ENCODE measurements at places on chromosomes 16 and 17.

- DNase-seq, result no peak
Measured at GRCh38 chr16:51834794-51835193, 683.7 kb upstream of the SALL1 start.

- DNase-seq, result no peak
Measured at GRCh38 chr17:77025781-77026180, 115.0 kb upstream of the SEC14L1 start.

- DNase-seq, result no peak
Measured at GRCh38 chr16:27695161-27695560, 145.2 kb downstream of the KATNIP start.

- DNase-seq, result no peak
Measured at GRCh38 chr16:30110661-30111060, 2.7 kb downstream of the GDPD3 start.

DNA sequence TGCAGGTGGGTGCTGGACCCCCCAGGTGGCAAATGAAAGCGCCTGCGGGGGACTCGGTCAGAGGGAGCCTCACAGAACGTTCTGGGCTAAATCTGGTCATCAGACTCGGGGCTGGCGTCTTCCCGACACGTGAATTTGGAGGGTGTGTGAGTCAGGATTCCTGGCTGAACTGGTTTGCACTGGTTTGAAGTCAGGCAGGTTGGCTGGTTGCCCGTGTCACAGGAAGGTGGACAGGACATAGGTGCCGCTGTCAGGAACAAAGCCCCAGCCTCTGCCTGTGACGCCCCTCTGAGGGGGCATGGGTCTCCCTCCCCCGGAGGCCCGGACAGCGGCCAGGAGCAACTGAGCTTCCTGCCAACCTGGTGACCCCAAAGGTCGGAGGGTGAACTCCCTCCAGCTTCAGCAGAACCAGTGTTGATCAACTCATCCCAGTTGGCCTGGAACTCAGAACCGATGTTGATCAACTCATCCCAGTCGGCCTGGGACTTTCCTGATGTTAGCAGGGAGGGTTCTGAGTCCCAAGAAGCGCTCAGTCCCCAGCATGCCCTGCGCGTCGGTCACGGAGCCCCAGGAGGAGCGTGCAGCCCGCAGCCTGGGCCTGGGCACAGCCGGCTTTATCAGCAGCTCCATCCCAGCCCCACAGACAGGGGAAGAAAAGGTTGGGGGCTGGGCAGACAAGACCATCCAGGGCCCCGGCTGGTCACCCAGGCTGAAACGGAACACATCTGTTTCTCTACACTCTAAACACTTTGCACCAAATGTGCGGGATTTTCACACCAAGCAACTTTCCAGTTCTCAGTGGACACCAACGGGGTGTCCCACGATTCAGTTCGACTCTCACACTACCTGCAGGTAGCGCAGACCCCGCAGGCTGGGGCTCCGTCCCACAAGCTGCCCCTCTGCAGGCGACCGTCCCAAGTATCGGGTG, 14.4 kb upstream of the METRNL start:
- no peak for DNase-seq

- no peak for DNase-seq
Measured at GRCh38 chr17:28524476-28525424, 18.6 kb downstream of the FOXN1 start.

DNA sequence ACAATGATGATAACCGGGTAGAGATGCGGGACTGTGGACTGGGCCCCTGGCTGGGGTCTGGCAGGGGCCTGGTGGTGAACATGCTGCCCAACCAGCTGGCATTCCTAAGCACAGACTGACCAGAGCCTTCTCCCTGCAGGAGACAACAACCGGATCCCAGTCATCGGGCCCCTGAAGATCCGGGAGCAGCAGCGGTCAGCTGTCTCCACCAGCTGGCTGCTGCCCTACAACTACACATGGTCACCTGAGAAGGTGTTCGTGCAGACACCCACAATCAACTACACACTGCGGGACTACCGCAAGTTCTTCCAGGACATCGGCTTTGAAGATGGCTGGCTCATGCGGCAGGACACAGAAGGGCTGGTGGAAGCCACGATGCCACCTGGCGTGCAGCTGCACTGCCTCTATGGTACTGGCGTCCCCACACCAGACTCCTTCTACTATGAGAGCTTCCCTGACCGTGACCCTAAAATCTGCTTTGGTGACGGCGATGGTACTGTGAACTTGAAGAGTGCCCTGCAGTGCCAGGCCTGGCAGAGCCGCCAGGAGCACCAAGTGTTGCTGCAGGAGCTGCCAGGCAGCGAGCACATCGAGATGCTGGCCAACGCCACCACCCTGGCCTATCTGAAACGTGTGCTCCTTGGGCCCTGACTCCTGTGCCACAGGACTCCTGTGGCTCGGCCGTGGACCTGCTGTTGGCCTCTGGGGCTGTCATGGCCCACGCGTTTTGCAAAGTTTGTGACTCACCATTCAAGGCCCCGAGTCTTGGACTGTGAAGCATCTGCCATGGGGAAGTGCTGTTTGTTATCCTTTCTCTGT, 5.1 kb upstream of the SLC7A6 start:
- no peak for DNase-seq

GRCh38 chr17:62094175-62094574, 29.1 kb upstream of the MED13 start:
- no peak for DNase-seq

- no peak for DNase-seq
Measured at GRCh38 chr16:88809068-88809675, 2.6 kb downstream of the APRT start.

GRCh38 chr16:50612849-50613198, 64.6 kb downstream of the NKD1 start:
- no peak for DNase-seq

DNA sequence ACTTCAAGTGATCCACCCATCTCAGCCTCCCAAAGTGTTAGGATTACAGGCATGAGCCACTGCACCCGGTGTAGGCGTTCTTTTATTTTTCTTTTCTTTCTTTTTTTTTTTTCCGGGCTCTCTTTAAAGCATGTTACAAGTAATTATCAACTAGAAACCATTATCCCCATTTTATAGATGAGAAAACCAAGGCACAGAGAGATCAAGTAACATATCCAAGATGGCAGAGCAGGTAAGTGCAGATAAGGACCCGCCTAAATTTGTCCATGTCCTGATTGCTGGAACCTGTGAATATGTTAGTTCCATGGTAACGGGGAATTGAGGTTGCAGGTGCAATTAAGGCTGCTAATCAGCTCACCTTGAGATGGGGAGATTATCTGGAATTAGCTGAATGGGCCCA, 54.4 kb downstream of the MFSD11 start:
- DNase-seq, result no peak

- peak; percentile 33 for DNase-seq
Measured at GRCh38 chr17:64028874-64029464, 8.5 kb upstream of the ICAM2 start.

GRCh38 chr16:24149102-24149501, 107.0 kb upstream of the CACNG3 start:
- no peak for DNase-seq

DNA sequence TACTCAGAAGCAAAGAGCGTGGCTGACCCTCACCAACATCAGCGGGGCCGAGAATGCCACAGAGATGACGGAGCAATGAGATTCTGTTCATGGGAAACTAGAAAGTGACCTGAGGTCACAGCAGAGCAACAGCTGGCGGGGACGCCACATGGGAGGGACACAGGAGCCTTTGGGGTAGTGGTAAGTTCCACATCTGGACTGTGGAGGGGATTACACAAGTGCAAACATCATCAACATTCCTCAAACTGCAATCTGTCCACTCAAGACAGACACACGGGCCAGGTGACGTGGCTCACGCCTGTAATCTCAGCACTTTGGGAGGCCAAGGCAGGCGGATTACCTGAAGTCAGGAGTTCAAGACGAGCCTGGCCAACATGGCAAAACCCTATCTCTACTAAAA, 11.2 kb downstream of the HAGH start:
- DNase-seq, result no peak

- DNase-seq, result no peak
Measured at GRCh38 chr17:81807839-81808238, 3.9 kb downstream of the GCGR start.
